Activated naive CD8-positive, alpha-beta T cell treated with anti-CD3 and anti-CD28 coated beads, Interleukin-2, amount 10 ng/mL, durations not matched to agents 7 days and 5 days (primary cell): ENCODE measurements at places on chromosomes 12 and 14.
A peak's percentile ranks its signal among the peaks of the same experiment; 100 is the strongest.

- peaks cover 6% of the 10 kb centered on the region for H3K36me3 ChIP-seq
- H3K4me1 ChIP-seq = peaks cover 17% of the 10 kb centered on the region
- no peak overlapping the region for H3K27ac ChIP-seq
- DNase-seq = no peak
- peak overlapping the region; percentile 6 for H3K4me3 ChIP-seq
Measured at GRCh38 chr12:93802698-93803423, 125.7 kb downstream of the CRADD start.

- no peak overlapping the region for H3K4me3 ChIP-seq
- peaks cover 21% of the 10 kb centered on the region for H3K36me3 ChIP-seq
- H3K4me1 ChIP-seq = peaks cover 4% of the 10 kb centered on the region
- no peak for DNase-seq
- H3K27me3 ChIP-seq = no peaks in the 10 kb centered on the region
Measured at GRCh38 chr14:102866982-102867761, 55.3 kb upstream of the AMN start.

GRCh38 chr12:121128908-121129810 is 3.5 kb upstream of the P2RX7 start:
- H3K27me3 ChIP-seq = no peaks in the 10 kb centered on the region
- peak overlapping the region; percentile 99 for H3K27ac ChIP-seq
- peaks cover 63% of the 10 kb centered on the region for H3K4me1 ChIP-seq
- H3K36me3 ChIP-seq = peaks cover 4% of the 10 kb centered on the region
- peak overlapping the region; percentile 83 for H3K4me3 ChIP-seq

- H3K4me1 ChIP-seq = no peaks in the 10 kb centered on the region
- no peaks in the 10 kb centered on the region for H3K36me3 ChIP-seq
- H3K4me3 ChIP-seq = no peak overlapping the region
- no peak overlapping the region for H3K27ac ChIP-seq
Measured at GRCh38 chr14:59754256-59754655, 116.3 kb downstream of the RTN1 start.

DNA sequence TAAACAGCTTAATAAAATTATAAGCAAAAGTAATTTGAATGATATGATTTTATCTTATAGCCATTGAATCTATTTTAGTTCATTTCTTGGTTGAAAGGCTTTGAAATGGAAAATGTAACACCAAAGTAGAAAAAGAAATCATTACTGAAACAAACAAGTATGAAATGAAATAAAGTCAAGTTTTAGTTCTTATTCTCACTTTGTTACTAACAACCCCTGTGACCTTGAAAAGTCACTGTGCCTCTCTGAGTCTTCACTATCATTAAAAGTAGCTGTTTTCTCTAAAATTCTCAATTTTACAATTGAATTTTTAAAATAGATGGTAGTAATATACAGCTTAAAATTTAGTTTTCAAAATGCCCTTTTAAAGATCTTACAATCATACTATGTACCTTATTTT is 32.4 kb upstream of the SLC17A8 start:
- no peaks in the 10 kb centered on the region for H3K27me3 ChIP-seq
- no peak overlapping the region for H3K4me3 ChIP-seq
- H3K27ac ChIP-seq = no peak overlapping the region
- DNase-seq = no peak
- H3K36me3 ChIP-seq = peaks cover 15% of the 10 kb centered on the region

DNA sequence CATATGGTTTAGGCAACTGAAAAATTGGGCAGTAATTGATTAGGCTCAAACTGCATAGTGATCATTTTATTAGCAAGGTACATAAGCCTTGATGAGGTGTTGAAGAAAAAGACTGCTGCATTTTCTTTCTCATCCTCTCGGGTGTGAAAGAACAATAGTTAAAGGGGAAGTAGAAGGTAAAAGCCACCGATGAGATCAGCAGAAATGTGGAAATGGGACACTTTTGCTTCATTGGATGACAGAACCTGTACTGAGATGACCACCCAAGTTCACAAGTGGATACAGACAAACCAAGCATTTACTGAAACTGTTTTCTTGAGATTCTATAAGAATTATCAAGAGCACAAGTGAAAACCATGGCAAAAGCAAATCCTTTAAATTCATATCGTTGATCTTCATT is 184.0 kb downstream of the TMX1 start:
- H3K4me1 ChIP-seq = peaks cover 8% of the 10 kb centered on the region
- H3K27ac ChIP-seq = no peak overlapping the region
- H3K27me3 ChIP-seq = peaks cover 10% of the 10 kb centered on the region
- no peak for DNase-seq

- no peaks in the 10 kb centered on the region for H3K27me3 ChIP-seq
- no peaks in the 10 kb centered on the region for H3K4me1 ChIP-seq
- H3K27ac ChIP-seq = no peak overlapping the region
- DNase-seq = no peak
Measured at GRCh38 chr12:46049665-46050064, 59.3 kb upstream of the SCAF11 start.

GRCh38 chr12:92149563-92149962 is 3.9 kb upstream of the BTG1 start:
- H3K27me3 ChIP-seq = no peaks in the 10 kb centered on the region
- DNase-seq = no peak
- H3K4me1 ChIP-seq = peaks cover 17% of the 10 kb centered on the region
- H3K36me3 ChIP-seq = peaks cover 32% of the 10 kb centered on the region
- no peak overlapping the region for H3K27ac ChIP-seq
- no peak overlapping the region for H3K4me3 ChIP-seq

- no peaks in the 10 kb centered on the region for H3K36me3 ChIP-seq
- H3K27me3 ChIP-seq = no peaks in the 10 kb centered on the region
- H3K4me3 ChIP-seq = no peak overlapping the region
- H3K27ac ChIP-seq = no peak overlapping the region
- no peak for DNase-seq
Measured at GRCh38 chr12:40832668-40833067, 140.4 kb downstream of the CNTN1 start.

DNA sequence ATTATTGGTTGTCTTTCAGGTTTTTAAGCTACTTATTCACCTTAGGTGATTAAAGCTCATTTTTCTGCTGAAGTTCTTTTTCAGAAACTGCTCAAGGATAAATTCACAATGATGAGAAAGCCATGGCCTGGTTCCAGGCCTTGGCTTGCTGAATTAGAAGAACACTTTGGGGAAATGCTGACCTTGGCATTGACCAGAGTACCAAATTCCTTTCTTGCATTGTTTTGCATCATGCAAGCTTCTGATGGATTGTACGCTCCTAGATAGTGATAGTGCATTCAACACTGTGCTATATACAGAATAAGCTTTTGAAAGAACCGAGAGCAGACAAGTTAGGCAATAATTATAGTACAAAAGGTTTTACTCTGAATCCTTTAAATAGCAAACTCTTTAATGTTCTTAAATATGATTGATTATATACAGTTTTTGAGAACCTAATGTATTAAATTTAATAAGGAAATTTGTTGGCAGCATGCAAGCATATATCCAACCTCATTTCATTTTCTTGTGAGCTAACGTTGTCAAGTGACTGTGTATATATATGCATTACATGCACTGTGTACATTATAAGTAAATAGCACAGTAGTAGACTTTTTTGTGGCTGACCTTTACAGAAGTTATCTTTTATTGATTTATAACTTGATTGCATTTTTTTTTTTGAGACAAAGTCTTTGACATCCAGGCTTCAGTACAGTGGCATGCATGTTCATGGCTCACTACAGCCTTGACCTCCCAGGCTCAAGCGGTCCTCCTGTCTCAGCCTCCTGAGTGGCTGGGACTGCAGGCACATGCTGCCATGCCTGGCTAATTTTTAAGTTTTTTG is 99.2 kb downstream of the DIP2B start:
- H3K4me3 ChIP-seq = no peak overlapping the region
- no peaks in the 10 kb centered on the region for H3K27me3 ChIP-seq
- peaks cover 23% of the 10 kb centered on the region for H3K36me3 ChIP-seq
- no peak overlapping the region for H3K27ac ChIP-seq
- H3K4me1 ChIP-seq = peaks cover 13% of the 10 kb centered on the region

- H3K4me1 ChIP-seq = no peaks in the 10 kb centered on the region
- no peak overlapping the region for H3K4me3 ChIP-seq
- no peak for DNase-seq
- no peak overlapping the region for H3K27ac ChIP-seq
- H3K36me3 ChIP-seq = no peaks in the 10 kb centered on the region
- H3K27me3 ChIP-seq = peaks cover 7% of the 10 kb centered on the region
Measured at GRCh38 chr12:27907766-27908165, 64.8 kb downstream of the PTHLH start.

GRCh38 chr12:12070674-12071656 is at the start of gene BCL2L14:
Gene BCL2L14, plus strand, starts transcription at chr12:12070939. Its CDS starts 8,367 bp downstream, at chr12:12079306.
- H3K36me3 ChIP-seq = peaks cover 2% of the 10 kb centered on the region
- peak; percentile 34 for DNase-seq
- no peaks in the 10 kb centered on the region for H3K27me3 ChIP-seq
- H3K4me1 ChIP-seq = peaks cover 16% of the 10 kb centered on the region

- H3K4me3 ChIP-seq = no peak overlapping the region
- DNase-seq = no peak
- H3K36me3 ChIP-seq = no peaks in the 10 kb centered on the region
- H3K27ac ChIP-seq = no peak overlapping the region
- no peaks in the 10 kb centered on the region for H3K4me1 ChIP-seq
Measured at GRCh38 chr12:41795051-41795600, 349.5 kb downstream of the GXYLT1 start.

DNA sequence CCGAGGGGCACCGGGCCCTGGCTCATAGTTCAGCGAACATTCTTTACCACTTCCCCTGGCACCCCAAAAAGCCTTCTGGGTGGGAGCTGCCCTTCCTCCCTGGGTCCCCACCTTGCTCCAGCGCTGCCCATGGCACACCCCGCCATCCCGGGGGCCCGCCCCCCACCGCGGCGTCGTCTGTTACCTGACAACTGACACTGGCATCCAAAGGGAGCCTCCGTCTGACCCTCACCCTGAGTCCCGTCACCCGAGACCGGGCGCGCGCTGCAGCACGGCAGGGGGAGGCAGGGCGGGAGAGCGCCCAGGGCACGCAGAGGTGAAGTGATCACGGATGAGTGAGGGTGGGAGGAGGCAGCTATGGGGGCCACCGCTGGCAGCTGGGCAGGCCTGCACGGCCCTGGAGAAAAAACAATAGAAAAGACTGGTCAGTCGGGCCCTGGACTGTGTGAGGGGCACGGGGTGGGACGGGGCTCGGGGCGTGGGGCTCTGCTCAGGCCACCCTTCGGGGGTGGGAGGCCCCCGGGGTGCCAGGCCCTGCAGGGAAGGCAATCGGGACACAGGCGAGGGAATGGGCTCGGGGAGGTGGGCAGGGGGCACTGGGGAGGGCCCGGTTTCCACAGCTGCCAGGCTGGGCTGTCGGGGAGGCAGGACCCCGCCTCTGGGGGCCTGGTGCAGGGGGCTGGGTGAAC is 40.7 kb downstream of the BCL11B start:
- peak; percentile 70 for DNase-seq
- no peaks in the 10 kb centered on the region for H3K27me3 ChIP-seq
- peaks cover 31% of the 10 kb centered on the region for H3K36me3 ChIP-seq
- peaks cover 88% of the 10 kb centered on the region for H3K4me1 ChIP-seq
- peak overlapping the region; percentile 86 for H3K4me3 ChIP-seq

- H3K27ac ChIP-seq = no peak overlapping the region
- H3K4me1 ChIP-seq = peaks cover 42% of the 10 kb centered on the region
- H3K36me3 ChIP-seq = peaks cover 29% of the 10 kb centered on the region
- no peak overlapping the region for H3K4me3 ChIP-seq
- DNase-seq = no peak
- no peaks in the 10 kb centered on the region for H3K27me3 ChIP-seq
Measured at GRCh38 chr14:95497561-95498011, 18.9 kb downstream of the SYNE3 start.

DNA sequence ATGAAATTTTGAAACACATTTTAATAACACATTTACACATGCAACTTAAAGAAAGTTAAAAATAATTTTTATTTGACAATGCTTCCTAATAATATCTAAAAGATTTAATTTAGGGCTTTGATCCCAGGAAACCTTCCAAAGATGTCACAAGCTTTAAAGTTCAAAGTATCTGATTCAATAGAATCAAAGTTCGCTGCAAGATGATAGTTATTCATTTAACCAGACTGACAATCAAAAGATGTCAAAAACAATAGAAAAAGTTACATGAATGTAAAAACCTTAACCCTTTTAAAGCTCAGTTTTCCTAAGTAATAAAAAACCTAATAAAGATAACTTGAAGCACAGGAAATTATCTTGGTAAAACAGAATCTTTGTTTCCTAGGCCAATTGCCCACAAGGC is 67.7 kb downstream of the SDR9C7 start:
- H3K4me1 ChIP-seq = no peaks in the 10 kb centered on the region
- no peak overlapping the region for H3K4me3 ChIP-seq
- H3K27ac ChIP-seq = no peak overlapping the region
- peaks cover 2% of the 10 kb centered on the region for H3K27me3 ChIP-seq
- DNase-seq = no peak
- no peaks in the 10 kb centered on the region for H3K36me3 ChIP-seq

DNA sequence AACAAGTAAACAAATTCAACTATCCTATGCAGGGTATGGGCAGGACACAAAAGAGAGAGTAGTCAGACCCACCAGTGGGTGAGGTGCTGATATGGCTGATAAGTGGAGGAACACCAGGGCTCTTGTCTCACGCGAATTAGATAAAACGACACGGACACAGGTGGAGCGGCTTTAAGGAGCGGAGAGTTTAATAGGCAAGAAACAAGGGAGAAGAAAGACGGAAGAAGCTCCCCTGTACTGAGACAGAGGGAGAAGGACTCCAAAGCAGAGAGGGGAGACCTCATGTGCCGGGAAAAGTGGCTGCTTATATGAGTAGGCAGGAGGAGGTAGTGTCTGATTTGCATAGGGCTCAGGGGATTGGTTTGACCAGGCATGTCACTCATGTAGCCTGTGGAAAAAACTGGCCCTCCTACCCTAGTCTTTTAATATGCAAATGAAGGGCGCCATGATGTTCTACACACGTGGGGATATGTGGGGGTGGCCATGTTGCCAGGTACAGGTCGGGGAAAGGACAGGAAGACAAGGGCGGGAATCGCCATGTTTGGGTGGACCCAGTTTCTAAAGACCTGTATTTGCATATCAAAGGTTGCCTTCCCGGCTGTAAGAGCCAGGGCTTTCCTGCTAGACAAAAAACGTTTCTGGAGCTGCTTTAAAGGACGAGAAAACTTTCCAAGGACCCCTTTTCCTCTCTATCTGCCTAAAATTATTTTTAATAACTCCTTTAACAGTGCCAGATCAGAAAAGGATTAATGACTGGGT is 28.8 kb downstream of the RPGRIP1 start:
- peak overlapping the region; percentile 21 for H3K27ac ChIP-seq
- peaks cover 22% of the 10 kb centered on the region for H3K27me3 ChIP-seq
- H3K4me3 ChIP-seq = peak overlapping the region; percentile 76
- peak; percentile 63 for DNase-seq

- H3K27me3 ChIP-seq = no peaks in the 10 kb centered on the region
- H3K4me1 ChIP-seq = peaks cover 29% of the 10 kb centered on the region
- peak; percentile 41 for DNase-seq
Measured at GRCh38 chr14:93114068-93114710, 1.5 kb downstream of the ITPK1 start.

GRCh38 chr14:100121643-100122480 is 37.6 kb downstream of the DEGS2 start:
- H3K36me3 ChIP-seq = peaks cover 25% of the 10 kb centered on the region
- H3K27me3 ChIP-seq = no peaks in the 10 kb centered on the region
- H3K4me1 ChIP-seq = peaks cover 14% of the 10 kb centered on the region
- H3K4me3 ChIP-seq = no peak overlapping the region
